NCI-H1417 (cell line): ENCODE measurements at places on chromosomes 6 and 20.
A peak's percentile ranks its signal among the peaks of the same experiment; 100 is the strongest.

GRCh38 chr6:44797746-44798145 is 410.2 kb downstream of the CDC5L start:
- no peak for DNase-seq

GRCh38 chr20:4904127-4904860 is 97.0 kb downstream of the SLC23A2 start:
- DNase-seq = no peak

DNA sequence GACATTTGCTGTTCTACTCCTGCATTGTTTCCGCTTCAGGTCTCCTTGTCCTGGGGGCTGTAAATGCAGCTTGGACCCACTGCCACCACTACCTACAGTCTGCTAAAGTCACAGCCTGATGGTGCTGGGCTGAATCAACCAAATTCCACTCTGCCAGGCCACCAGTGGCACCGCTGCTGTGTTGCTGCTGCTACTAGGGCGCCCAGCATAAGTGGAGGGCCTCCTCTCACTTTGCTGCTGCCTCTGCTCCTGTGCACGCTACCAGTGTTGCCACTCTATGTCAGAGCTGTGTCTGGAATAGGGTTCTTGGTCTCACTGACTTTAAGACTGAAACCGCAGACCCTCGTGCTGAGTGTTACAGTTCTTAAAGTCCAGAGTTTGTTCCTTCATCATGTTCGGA is 1.4 kb upstream of the SSR1 start:
- DNase-seq = no peak

DNA sequence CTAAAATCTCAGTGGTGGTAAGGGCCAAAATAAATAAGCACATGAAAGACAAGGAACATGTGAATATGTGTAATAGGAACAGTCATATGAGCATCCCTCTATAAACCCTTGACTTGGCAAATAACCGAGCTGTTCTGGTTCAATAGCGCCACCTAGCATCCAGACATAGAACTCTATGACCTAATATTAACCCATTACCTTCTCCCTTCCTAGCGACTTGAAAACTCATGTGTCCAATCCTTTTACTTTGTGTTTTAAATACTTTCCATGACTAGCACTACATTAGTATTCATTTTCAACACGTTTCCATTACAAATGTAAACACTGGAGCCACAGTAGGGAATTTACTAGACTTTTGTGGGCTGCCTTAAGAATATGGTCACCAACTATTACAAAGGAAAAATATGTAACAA is 279.7 kb downstream of the UST start:
- peak; percentile 78 for DNase-seq

DNA sequence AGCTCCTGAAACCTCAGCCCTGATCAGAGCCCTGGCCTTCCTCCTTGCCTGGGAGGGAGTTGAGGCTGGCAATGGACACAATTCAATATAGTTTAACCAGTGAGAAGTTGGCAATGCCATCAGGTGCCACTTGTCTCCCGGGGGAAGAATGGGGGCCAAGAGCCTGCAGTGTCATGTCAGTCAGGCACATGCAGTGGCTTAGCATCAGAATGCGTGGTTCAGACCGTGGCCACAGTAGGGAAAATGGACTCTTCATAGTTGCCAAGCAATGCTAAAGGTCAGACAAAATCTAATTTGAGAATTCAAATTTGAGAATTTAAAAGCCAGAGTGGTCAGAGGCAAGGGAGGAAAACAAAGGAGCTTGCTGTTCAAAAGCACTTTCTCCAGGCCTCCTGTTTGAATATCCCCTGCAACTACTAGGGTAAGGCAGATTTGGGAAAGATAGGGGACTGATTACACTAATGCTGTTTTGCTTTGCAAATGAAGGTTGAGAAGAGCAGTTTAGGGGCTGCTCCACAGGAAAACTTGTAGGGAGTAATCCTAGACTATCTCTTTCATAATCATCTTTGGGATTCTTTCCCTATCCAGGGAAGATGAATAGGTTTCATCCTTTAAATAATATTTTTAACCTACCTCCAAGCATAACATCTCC is 33.1 kb upstream of the CLIC5 start:
- DNase-seq = no peak

- DNase-seq = no peak
Measured at GRCh38 chr6:36683145-36683655, 4.7 kb downstream of the CDKN1A start.

GRCh38 chr6:96468681-96469224 is 52.9 kb upstream of the UFL1 start:
- DNase-seq = peak; percentile 12

DNA sequence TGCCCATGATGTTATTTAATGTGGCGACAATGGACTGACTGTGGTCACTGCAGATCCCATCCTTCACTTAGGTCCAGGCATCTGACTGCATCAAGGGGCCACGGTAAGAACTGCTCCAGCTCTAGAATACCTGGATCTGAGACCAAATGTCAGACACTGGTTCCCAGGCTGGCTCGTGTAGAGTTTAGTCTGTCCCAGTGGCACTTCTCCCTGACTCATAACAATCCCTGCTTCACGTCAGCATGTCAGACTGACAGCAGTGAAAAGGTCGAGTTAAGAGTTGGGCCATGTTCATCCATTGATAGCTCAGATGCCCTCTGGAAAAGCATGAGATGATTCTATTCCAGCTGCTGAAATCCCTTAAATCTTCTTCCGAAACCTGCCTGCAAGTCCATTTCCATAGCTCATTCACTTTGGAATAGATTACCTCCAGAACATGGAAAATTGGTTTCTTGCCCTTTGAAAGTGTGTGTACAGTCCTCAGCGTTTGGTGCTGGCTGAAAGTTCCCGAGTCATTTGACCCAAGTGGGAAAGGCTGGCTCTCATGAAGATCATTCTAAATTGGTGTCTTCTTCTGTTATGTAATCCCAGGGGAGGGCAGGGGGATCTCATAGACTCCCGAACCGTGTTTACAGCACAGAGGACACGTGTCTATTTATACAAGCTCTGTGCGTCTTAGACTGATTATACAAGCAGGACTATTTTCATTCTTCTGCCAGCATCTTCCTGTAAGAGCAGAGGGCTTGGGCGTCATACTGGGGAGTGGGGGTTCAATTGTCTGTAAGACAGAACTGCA is 160.8 kb downstream of the ZDHHC14 start:
- DNase-seq = no peak

DNA sequence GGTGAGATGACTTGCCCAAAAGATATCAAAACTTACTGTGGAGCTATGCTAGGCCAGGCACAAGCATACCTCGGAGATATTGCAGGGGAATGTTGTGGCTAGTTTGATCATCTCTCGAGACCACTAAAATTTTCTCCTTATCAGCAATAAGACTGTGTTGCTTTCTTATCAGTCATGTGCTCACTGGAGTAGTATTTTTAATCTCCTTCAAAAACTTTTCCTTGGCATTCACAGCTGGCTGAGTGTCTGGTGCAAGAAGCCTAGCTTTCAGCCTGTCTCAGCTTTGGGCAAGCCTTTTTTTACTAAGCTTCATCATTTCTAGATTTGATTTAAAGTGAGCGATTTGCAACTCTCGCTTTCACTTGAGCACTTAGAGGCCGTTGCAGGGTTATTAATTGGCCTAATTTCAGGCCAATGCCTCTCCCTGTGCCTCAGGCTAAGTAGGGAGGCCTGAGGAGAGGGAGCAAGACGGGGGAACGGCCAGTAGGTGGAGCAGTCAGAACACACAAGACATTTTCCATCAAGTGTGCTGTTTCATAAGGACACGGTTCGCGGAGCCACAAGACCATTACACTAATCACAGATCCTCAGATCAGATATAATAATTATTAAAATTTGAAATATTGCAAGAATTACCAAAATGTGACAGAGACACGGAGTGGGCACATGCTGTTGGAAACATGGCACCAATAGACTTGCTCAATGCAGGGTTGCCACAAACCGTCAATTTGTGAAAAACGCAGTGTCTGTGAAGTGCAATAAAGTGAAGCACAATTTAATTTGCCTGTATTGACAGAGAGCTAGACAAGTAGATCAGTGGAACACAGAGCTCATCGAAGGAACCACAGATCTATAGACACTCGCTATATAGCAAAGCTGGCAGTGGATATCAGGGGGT is 106.8 kb upstream of the SIRPG start:
- peak; percentile 81 for DNase-seq

DNA sequence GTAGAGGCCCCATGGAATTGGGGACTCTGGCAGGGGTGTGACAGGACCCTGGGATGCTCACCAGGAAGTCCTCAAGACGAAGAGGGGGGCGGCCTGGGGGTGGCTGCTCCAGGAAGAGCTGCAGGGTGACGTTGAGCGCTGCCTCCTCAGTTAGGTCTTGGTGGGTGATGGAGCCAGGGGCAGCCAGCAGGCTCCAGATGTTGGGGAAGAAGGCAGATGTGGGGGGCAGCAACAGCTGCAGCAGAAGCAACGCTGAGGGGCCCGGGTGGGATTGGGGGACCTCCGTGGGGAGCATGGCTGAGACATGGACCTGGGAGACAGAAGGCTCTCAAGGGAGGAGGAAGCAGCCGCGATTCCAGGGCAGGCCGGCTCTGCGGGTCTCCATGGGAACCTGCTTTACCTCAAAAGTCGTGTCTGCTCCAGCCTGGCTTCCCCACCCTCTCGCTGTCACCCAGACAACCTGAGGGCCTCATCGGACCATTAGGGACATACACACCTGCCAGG is 591 bp downstream of the VWA7 start:
- DNase-seq = no peak

DNA sequence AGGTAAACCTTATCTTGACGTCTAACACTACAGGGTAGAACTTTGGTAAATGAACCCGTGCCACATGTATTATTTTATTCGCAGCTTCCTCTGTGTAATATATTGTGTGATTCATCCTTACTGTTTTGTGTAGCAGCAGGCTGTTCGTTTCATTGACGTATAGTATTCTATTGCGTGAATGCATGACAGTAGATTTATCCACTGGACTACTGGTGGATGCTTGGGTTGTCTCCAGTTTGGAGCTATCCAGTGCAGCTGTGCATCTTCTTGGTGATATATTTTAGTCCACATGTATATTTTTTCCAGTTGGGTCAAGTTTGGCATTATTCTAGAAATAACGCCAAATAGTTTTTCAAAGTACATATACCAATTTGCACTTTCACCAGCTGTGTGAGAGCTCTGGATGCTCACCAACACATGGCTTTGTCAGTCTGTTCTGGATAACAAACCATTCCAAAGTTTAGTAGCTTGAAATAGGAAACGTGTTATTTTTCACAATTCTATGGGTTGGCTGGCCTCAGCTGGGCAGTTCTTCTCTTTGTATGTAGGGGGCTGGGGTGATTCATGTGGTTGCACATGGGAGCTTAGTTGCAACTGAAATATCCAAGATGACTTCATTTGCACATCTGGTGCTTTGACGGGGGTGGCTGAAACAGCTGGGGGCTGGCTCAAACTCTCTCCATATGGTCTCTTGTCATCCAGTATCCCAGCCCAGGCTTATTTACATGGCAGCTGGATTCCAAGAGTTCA is 9.3 kb downstream of the ECT2L start:
- no peak for DNase-seq

DNA sequence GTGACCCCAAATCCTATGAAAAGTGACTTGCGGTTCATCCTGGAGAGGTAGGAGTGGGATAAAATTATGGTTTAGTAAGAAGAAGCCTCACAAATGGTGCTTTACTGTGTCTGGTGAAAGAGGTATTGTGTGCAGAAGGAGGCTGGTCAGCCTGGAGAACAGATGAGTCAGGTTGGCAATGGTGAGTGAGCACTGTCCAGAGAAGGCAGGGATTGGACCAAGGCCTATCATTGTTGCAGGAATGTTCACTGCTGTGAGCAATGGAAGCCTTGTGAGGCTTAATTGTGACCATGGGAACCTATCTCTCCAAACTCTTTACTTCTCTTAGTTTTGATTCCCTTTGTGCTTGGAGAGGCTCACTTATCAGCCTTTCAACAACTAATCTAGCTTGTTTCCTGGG is 89.0 kb upstream of the KCNK16 start:
- no peak for DNase-seq

GRCh38 chr20:3307725-3308124 is 68.7 kb upstream of the SLC4A11 start:
- DNase-seq = no peak

GRCh38 chr6:170027647-170028043 is 263.2 kb downstream of the DLL1 start:
- DNase-seq = no peak

- no peak for DNase-seq
Measured at GRCh38 chr20:59390437-59390836, 90.0 kb downstream of the EDN3 start.

DNA sequence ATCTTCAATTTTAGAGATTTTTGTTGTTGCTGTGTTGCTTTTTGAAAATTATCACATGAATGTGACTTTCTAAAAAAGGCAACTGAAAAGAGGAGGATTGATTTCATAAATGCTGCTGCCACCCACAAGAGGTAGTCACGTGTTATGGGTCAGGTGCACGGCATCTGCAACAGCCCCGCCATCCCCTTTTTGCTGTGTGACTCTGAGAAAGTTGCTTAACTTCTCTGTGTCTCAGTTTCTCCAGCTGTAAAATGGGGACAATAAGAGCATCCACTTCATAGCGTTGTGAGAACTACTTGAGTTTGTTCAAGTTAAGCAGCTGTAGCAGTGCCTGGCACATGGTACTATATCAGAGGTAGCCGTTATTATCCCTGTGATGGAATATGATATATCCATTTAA is 10.7 kb downstream of the CCN5 start:
- no peak for DNase-seq

DNA sequence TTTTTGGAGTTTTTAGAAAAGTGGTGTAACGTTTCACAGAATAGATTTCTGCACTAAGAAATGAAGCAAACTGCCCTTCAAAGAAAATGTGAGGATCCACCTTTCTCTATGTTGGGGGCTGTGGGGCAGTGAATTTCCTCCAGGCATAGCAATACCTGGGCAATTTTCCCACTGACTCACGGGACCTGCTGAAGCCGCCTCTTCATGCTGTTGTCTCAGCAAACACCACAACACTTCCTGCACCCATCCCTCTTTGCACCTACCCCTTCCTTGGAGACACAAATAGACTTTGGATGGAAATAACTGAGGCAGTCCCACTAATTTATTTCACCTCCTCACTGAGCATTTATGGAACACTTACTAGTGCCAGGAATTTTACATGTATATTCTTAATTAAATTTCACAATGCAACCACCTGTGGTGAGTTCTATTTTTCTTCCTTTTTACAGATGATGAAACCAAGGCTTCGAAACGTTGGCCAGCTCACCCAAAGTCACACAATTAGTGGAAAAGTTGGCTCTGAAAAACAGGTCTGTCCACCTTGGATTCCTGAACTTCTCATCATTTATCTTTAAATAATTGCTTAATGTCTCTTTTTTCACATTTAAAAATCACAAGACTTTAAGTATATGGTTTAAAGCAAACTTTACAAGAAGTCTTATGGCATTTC is 17.2 kb upstream of the ADGRF1 start:
- DNase-seq = no peak

- no peak for DNase-seq
Measured at GRCh38 chr6:170051229-170052172, 239.4 kb downstream of the DLL1 start.

GRCh38 chr20:56978475-56978874 is 288.0 kb downstream of the BMP7 start:
- DNase-seq = no peak

DNA sequence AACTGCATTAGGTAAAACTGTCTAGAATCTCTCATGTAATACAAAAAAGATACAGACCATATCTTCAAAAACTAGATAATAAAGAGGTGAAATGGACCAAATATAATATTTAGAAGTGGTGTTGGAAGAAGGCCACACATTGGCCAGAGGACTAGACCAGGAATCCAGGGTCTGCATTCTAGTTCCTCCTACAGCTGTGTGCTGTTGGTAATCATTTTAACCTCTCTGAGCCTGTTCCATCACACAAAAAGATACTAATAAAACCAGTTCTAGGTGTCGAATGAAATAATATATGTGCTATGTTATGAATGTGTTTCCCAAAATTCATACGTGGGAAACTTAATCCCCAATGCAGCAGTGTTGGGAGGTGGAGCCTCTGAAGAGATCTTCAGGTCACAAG is 111.6 kb upstream of the RREB1 start:
- DNase-seq = no peak
